ENCODE measurements at places on chromosomes 5 and 9.

GRCh38 chr5:160297776-160298175, 14.6 kb downstream of the CCNJL start:
- no peak for DNase-seq

GRCh38 chr5:76074487-76075065, 8.6 kb upstream of the SV2C start:
- no peak for DNase-seq

GRCh38 chr5:72221541-72221940, 98.5 kb downstream of the MRPS27 start:
- DNase-seq: no peak

DNA sequence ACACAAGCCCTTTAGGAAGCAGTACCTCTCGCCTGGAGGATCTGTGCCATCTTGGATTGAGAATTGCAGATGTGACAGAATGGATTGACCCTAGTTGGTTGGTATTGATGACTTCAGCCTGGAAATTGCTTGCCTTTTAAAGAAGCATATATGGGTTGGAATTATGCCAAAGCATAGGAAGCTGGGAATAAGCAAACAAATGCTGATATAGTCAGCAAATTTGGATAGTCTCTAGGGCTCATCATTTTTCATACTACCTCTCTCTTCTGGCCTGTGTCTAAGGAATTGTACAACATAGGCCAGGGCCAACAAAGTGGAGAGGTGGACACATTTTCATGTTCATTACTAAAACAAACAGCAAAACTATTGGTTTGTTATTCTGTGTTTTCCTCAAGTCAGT, 13.2 kb downstream of the TRIM32 start:
- DNase-seq: no peak

DNA sequence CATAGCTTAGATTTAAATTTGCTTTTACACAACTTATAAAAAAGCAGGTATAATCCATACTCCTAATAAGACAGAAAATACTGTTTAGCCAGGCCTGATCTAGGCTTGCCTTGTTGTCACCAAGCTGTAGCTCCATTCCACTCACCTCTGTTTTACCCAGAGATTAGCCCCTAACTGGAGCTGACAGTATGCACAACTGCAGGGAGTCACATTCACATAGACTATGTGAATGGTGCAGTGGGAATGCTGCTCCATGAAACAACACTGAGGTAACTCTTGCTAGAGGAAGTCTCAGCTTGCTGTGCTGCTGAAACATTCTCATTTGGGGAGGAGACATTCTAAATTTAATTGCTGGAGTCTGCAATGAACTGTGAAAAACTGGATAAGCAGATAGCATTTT, 209.1 kb downstream of the TMEM232 start:
- no peak for DNase-seq

GRCh38 chr5:21085791-21086190, 1097.8 kb upstream of the CDH18 start:
- no peak for DNase-seq

- no peak for DNase-seq
These were observed 116.6 kb upstream of the ABCA1 start for GRCh38 chr9:105044518-105044917.

- DNase-seq: no peak
These were observed 125.4 kb downstream of the C5orf15 start for GRCh38 chr5:133842846-133843611.

- no peak for DNase-seq
These were observed 1945.9 kb upstream of the NUDT12 start for GRCh38 chr5:105508519-105508918.

Data from effector CD4-positive, alpha-beta T cell (primary cell).